ENCODE measurements at places on chromosomes 5 and 9. TPM values are rescaled to one million over a fixed set of nuclear protein-coding genes. Genes with fewer than 3 reads are reported as not detected.

DMRTA1 gene
- total RNA-seq, result not detected

DNA sequence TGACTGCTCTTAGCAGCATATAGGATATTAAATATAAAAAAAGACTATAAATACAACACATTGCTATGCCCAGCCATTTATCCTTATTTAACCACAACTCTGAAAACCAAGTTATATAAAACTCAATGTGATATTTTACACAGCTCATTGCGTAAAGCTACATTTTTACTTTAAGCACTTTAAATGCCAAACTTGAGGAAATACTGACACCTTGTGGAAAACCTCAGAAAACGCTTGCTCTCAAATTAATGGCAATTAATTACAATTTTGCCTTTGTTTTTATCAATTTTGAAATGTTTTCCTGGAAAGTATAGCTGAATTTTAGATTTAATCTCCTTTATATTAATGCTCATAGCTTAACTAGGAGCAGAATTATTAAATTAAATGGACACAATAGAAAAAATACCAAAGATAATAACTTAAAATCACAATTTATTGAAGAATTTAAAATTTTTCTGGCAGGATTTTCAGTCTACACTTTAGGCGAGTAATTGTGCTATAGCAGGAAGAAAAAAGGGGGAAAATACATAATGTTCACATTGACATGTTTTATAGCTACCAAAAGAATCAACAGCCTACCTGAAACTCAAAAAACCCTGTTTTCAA, 25.2 kb upstream of the PLAC8L1 start:
- H3K4me1 ChIP-seq, result no peaks in the 10 kb centered on the region
- DNase-seq, result no peak
- H3K36me3 ChIP-seq, result peaks cover 39% of the 10 kb centered on the region

DNA sequence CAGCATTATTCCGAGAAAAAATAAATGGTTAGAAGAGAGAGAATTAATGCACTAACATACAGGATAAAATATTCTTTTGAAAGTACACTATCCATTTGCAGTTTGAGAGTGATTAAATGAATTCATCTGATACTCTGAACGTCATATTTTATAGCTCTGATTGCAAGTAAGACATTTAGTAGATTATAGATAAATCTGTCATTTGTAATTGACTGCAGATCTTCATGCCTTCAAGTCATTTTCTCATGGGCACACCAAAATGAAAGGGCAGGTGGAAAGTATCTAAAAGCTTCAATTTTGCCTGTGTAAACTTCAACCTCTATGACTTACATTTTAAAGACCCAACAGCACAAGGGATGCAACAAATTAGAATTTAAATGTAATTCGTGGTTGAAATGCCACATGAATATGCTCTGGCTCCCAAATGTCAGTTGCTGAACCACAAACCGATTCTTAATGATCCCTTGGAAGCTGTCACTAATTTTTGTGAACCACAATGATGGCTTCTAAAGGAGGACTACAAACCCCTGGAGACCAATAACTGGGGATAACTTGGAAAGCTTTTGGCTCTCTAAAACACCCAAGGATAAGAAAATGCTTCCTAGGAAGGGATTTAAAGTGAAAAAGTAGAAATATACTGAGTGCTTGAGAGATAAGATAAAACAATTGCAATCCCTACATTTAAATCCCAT, 3.9 kb downstream of the TYRP1 start:
- no peak overlapping the region for H3K4me3 ChIP-seq
- H3K27ac ChIP-seq, result no peak overlapping the region
- no peak for DNase-seq
- no peaks in the 10 kb centered on the region for H3K27me3 ChIP-seq

GRCh38 chr5:81750308-81751008, 439 bp downstream of the SSBP2 start:
- H3K27me3 ChIP-seq, result no peaks in the 10 kb centered on the region
- peak; percentile 48 for DNase-seq
- H3K27ac ChIP-seq, result peak overlapping the region; percentile 87
- H3K4me1 ChIP-seq, result peaks cover 13% of the 10 kb centered on the region
- peak overlapping the region; percentile 61 for H3K4me3 ChIP-seq
- H3K36me3 ChIP-seq, result no peaks in the 10 kb centered on the region

- no peaks in the 10 kb centered on the region for H3K4me1 ChIP-seq
- no peak overlapping the region for H3K4me3 ChIP-seq
- H3K27me3 ChIP-seq, result no peaks in the 10 kb centered on the region
- H3K27ac ChIP-seq, result no peak overlapping the region
- no peaks in the 10 kb centered on the region for H3K36me3 ChIP-seq
These were observed 369.6 kb downstream of the ICE1 start for GRCh38 chr5:5792106-5792505.

All from naive thymus-derived CD4-positive, alpha-beta T cell (primary cell).